ENCODE measurements at places on chromosomes 6 and 20.

- no peak for DNase-seq
These were observed 91.7 kb upstream of the AKAP12 start for GRCh38 chr6:151148111-151148510.

- DNase-seq, result no peak
These were observed 151.0 kb downstream of the ZDHHC14 start for GRCh38 chr6:157531986-157532365.

DNA sequence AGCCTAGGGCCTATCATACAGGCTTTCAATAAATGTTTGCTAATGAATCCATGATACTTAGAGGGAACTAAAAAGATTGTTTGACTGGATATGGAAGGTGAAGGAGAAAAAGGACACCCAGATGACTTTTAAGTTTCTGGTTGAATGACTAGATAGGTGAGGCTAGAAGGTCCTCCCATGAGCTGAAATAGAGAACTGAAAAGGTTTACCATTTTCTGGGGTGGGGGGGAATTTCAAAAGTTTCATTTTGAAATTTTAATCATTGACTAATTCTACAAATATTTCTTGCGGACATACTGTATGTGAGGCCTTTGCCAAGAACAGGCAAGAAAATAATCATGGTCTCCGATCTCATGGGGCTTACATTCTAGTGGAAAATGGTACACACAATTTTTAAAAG, 17.9 kb upstream of the ZBTB2 start:
- DNase-seq, result no peak

- no peak for DNase-seq
These were observed 287.6 kb downstream of the PHF3 start for GRCh38 chr6:63923139-63923739.

DNA sequence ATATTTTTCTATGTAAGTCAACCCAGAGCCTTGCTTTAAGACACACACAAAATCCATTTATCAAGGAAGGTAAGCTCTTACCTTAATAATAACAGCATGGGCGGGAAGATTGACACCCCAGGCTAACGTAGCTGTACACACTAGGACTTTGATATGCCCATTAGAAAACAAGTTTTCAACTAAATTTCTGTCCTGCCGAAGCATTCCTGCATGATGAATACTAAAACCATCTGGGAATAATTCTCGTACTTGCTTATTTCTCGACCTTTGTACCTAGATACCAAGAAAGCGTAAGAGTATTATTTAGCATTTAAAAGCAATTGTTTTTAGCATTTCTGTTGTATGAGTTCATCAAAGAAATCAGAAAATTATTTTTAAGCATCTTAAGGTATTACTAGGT, 197.5 kb upstream of the SIM1 start:
- DNase-seq, result no peak

GRCh38 chr6:25042036-25042521, 106.3 kb upstream of the RIPOR2 start:
- no peak for DNase-seq

- DNase-seq, result no peak
These were observed 80.9 kb downstream of the SESN1 start for GRCh38 chr6:109013656-109014305.

Data from gastrocnemius medialis (tissue), 4 donors.